ENCODE measurements at places on chromosomes 7 and 10. TPM values are rescaled to one million over a fixed set of nuclear protein-coding genes. Genes with fewer than 3 reads are reported as not detected.

PDK4 gene
- total RNA-seq, result 528 TPM

AFAP1L2 gene
- total RNA-seq, result 5.5 TPM

RPEL1 gene
- total RNA-seq, result not detected

TMEM229A gene
- total RNA-seq, result not detected
